ENCODE measurements at places on chromosomes 12 and 14. TPM values are rescaled to one million over a fixed set of nuclear protein-coding genes. Genes with fewer than 3 reads are reported as not detected.

Gene PTPN21
- 14.8 TPM for total RNA-seq

GRCh38 chr14:52299692-52300278 is 14.3 kb upstream of the PTGER2 start:
- H3K36me3 ChIP-seq: no peaks in the 10 kb centered on the region
- no peaks in the 10 kb centered on the region for H3K27me3 ChIP-seq
- no peaks in the 10 kb centered on the region for H3K4me1 ChIP-seq
- DNase-seq: no peak
- no peak overlapping the region for H3K27ac ChIP-seq

DNA sequence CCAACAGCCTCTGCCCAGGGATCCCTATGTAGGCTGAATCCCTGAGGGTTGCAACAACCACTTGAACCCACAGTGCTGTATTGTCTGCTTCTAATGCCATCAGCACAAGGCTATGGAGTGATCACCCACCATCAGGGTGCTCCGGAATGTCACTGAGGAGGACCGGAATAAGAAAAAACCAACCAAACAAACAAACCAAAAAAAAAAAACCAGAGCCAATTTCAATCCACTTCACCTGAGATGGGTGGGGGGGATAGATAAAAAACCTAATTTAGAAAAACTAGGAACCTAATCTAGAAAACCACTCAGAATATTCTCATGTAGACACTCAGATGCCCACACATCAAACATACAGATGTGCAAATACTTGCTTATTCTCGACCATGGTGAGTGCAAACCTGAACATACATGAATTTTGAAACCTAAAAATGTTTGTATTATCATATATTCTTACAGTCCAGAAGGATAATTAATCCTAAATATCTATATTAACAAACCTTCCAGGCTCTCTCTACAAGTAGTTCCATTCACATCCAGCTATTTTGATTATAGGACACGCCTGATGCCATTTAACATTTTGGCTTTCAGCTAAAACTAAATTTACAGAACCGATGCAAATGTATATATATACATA is 3.7 kb downstream of the TBX5 start:
- peaks cover 1% of the 10 kb centered on the region for H3K27me3 ChIP-seq
- no peak overlapping the region for H3K27ac ChIP-seq
- no peaks in the 10 kb centered on the region for H3K4me1 ChIP-seq
- DNase-seq: no peak
- no peaks in the 10 kb centered on the region for H3K36me3 ChIP-seq

Gene EIF5
- total RNA-seq: 222 TPM

Gene RPS29
- total RNA-seq: 1,050 TPM

Gene TPPP2
- total RNA-seq: 0.90 TPM

Gene LHX5
- total RNA-seq: not detected

GRCh38 chr12:2221030-2221621 is 168.3 kb downstream of the CACNA1C start:
- no peaks in the 10 kb centered on the region for H3K36me3 ChIP-seq
- no peak for DNase-seq
- no peak overlapping the region for H3K27ac ChIP-seq
- no peaks in the 10 kb centered on the region for H3K27me3 ChIP-seq
- H3K4me3 ChIP-seq: no peak overlapping the region

DNA sequence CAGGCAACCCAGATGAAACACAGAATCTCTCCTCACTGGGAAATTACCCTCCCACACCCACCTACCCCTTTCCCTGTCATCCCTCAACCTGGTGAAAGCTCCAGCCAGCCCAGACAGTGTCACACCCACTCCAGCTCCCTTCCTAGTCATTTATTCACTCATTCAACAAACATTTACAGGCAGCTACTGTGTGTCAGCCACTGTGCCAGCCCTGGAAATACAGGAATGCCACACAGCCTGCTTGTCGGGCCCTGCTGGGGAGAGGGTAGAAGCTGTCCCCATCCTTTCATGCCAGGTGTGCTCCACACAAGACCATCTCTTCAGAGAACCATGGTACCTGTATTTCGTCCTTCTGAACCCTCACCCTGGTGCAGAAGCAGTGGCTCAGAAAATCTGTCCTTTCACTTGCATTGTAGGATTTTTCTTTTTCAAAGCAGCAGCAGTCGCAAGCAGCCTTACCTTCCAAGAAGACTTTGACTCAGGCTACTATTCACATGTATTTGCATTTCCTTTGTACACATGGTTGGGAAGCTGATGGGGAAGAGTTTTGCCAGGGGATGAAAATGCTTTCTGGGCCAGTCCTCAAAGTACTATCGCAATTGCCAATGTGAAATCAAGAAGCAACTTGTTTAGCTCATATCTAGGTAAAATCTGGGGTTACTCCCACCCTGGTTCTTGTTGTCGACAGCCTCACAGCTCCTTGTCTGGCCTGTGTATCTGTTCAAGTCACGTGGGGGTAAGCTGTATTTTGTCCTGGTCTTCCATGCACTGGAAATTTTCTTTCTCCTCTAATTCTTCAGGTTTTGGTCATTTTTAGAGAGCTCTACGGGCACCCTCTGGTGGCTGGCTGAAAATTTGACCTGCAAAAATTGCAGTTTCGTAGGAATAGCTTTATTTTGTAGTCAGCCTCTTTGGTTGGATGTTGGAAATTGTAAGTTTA is 147.4 kb upstream of the EGLN3 start:
- DNase-seq: peak; percentile 17
- H3K36me3 ChIP-seq: no peaks in the 10 kb centered on the region
- no peaks in the 10 kb centered on the region for H3K27me3 ChIP-seq
- H3K4me3 ChIP-seq: no peak overlapping the region
